Hair follicular keratinocyte (primary cell): ENCODE measurements at places on chromosomes 3 and 15. TPM values are rescaled to one million over a fixed set of nuclear protein-coding genes. Genes with fewer than 3 reads are reported as not detected.

The TXNRD3 gene
- 8.8 and 10.9 TPM in 2 replicates for total RNA-seq

The SLC12A1 gene
- not detected in 2 replicates for total RNA-seq

The CYP1A1 gene
- total RNA-seq, result 1.0 and 1.9 TPM in 2 replicates

The SNX4 gene
- 14.8 and 22.8 TPM in 2 replicates for total RNA-seq

The DYNLT2B gene
- total RNA-seq, result 49.4 and 49.7 TPM in 2 replicates

The ZBED2 gene
- 100 and 124 TPM in 2 replicates for total RNA-seq

The UROC1 gene
- not detected in 2 replicates for total RNA-seq
